ENCODE measurements at places on chromosomes 7 and 10.

DNA sequence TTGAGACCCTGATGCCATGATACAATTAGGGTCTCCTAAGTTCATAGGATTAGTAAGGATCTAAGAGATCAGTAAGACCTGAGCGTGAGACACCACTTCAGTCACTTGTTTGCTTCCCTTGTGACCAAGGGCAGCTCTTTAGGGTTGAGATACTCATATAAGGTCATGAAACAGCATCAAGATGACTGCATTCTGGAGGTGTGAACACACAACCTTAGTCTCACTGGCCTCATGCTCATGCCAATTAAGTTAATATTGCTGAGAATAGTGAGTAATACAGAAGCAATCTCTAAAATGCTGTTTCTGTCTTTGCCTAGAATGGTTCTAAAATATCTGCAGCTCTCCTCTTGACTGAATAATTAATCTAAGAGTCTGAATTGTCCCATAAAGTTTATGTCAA is 39.6 kb upstream of the KLHL7 start:
- no peak for DNase-seq

DNA sequence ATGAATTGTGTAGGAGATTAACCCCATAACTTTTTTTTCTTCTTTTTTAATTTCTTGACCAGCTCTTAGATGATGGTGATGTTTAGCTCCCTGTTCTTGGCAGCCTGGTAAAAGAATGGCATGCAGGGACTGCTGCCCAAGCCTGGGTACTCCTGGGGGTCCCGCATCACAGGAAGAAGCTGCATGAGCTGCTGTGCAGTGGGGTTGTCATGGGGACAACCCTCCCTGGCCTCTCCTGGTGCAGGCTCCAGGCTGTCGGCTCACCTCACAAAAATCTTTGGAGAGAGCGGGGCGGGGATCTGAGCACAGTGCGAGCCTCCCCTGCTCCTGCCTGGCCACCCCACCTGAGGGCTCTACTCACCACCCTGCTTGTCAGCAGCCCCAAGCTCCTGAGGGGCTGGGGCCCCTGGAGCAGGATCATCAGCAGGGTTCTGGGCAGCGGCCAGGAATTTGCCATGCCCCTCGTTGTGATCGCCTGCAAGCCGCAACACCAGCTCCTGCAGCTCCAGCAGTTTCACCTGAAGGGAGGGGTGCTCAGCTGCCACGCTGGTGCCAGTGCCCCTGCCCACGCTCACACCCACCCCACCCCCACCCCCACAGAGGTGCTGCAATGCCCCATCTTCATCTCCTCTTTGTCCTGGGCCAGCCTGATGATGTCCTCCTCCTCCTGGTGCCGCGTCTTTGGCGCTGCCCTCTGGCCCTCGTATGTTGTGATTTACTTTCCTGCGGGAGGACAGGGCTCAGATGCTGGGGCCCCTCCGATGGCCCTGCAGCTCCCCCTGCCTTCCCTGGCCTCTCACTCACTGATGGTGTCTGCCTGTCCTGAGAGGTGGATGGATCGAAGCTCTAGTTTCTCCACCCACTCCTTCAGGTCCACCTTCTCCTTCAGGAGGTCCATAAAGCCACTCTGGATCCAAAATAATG is 15.5 kb upstream of the MTPAP start:
- no peak for DNase-seq

- no peak for DNase-seq
Observed at GRCh38 chr10:128775743-128776142, 649.5 kb upstream of the MKI67 start.

DNA sequence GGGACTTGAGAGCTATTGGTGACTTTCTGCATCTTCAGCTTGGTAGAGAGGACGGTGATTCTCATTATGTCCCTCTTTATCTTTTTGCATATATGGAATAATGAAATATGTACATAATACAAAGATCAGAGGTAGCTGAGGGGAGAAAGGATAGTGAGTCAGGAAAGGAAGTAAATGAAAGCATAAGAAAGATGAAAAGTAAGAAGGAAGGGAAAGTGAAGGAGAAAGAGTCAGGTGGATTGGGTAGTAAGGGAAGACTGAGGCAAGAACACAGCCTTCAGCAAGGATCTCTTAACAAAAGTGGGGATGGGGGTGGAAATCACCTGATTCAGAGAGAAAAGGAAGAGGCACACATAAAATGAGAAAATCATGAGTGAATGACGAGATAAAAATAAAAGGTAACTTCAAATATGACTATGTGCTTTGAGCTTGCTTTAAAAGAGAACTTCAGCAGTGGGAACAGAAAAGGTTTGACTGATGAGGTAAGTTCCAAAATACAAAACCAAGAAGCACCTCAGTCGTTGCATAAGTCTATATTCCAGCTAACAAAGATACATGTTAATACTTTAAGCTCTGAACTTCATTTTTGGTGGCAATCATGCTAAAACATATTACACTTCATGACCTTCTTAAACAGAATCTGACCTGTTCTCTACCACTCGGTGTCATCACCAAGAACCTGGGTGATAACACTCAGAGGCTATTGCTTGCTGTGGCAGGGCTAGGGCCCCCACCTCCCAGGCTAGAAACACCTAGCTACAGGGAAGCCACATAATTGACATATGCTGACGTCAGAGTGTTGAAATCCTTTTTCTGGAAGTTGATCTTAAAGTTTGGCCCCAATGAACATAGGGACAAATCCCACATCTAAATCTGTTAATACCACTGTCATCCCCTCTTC is 32.9 kb downstream of the NRCAM start:
- DNase-seq, result no peak

DNA sequence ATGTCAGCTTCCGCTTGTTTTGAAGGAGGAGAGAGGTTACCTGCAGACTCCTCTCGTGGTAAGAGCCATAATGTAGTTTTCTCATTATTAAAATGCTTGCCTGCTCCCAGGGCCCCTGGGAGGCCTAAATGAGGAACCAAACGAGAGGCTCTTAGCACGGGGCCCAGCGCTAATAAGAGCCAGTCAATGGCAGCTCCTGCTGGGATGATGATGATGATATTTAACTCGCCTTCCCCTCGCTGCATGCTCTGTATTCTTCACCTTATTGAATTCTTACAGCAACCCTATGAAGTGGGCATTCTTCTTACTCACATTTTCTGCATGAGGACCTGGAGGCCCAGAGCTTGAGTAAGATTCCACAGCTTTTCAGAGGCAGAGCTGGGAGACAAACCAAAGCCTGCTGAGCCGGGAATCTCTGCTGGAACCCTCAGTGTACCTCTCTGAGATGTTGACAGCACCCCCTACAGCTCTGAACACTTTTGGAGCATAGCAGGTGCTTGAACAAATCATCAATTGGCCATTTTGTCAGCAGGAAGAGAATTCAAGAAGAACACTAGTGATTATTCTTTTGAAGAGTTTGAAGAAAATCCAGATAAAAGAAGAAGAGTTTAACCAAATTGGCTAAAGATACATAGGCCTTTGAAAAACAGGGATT is 93.1 kb upstream of the HABP2 start:
- no peak for DNase-seq

DNA sequence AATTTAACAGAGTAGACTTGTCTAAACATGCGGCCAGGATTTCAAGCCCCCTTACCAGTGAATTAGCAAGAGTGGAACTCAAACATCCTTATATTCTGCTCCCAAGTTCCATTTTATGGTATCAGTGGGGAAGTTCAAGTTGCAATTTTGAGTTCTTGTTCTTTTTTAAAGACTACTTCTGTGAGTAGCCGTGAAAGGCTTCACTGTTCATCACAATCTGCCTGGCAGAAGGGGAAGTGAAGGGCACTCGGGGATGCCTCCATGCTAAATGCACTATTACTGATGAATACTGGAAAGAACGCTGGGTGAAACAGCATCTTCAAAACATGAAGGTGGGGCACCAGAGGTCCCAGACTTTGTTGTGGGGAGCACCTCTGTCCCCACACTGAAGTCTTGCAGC is 22.4 kb upstream of the FGL2 start:
- no peak for DNase-seq

GRCh38 chr7:100035876-100036275 is 13.7 kb upstream of the ZSCAN21 start:
- no peak for DNase-seq

GRCh38 chr10:14833106-14833505 is 4.7 kb downstream of the CDNF start:
- no peak for DNase-seq

- no peak for DNase-seq
Observed at GRCh38 chr7:27922907-27923641, 183.1 kb downstream of the TAX1BP1 start.

GRCh38 chr7:80902019-80902418 is 16.8 kb downstream of the SEMA3C start:
- no peak for DNase-seq

GRCh38 chr7:99004781-99005500 is 126.6 kb downstream of the TRRAP start:
- DNase-seq, result no peak

- no peak for DNase-seq
Observed at GRCh38 chr10:70750156-70750703, 34.9 kb downstream of the TBATA start.

- DNase-seq, result no peak
Observed at GRCh38 chr10:80167471-80168161, 35.1 kb downstream of the PLAC9 start.

GRCh38 chr10:132897516-132898381 is 44.6 kb downstream of the CFAP46 start:
- DNase-seq, result no peak
